ENCODE measurements at places on chromosomes 4 and X. TPM values are rescaled to one million over a fixed set of nuclear protein-coding genes. Genes with fewer than 3 reads are reported as not detected.

The NPY5R gene
- polyA plus RNA-seq, result not detected

The SYP gene
- 2.0 TPM for polyA plus RNA-seq

The HTN1 gene
- not detected for polyA plus RNA-seq

The RELL1 gene
- 11.1 TPM for polyA plus RNA-seq

DNA sequence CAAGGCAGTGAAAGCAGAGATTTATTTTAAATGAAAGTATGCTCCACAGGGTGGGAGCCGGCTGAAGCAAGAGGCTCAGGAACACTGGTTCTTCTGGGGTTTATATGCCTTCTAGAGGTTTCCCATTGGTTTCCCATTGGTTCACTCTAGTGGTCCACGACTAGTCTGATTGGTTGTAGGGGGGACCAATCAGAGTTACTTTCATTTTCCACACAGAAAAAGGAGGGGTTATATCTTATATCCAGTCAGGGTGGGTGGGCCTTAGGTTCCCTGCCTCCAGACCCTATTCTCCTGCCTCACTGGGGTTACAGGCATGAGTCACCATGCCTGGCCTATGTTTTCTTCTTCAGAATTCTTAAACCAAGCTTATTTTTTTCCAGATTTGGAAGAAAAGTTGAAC lies 101.6 kb downstream of the KLHL8 start:
- no peaks in the 10 kb centered on the region for H3K27me3 ChIP-seq
- no peak overlapping the region for H3K27ac ChIP-seq
- H3K4me1 ChIP-seq, result peaks cover 34% of the 10 kb centered on the region
- peaks cover 67% of the 10 kb centered on the region for H3K36me3 ChIP-seq

DNA sequence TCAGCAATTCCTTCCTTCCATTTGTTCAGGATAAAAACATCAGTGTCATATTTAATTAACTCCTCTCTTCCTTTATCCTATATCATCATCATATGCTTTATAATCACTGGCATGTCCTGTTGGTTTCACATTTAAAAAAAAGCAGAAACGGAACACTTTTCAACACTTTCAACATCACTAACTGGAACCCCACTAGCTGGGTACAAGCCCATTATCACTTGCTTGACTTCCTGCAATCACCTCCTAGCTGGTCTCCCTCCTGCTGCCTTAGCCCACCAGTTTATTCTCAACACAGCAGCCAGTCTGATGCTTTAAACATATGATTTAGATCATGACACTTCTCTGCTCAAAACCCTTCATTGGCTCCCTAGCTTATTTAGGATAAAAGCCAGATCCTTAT lies 116.4 kb upstream of the LSM6 start:
- no peak overlapping the region for H3K4me3 ChIP-seq
- H3K27ac ChIP-seq, result no peak overlapping the region
- no peaks in the 10 kb centered on the region for H3K36me3 ChIP-seq

The ETDB gene
- not detected for polyA plus RNA-seq

The TENM3 gene
- not detected for polyA plus RNA-seq

The FATE1 gene
- polyA plus RNA-seq, result not detected

GRCh38 chr4:148359769-148360168 lies 82.4 kb downstream of the NR3C2 start:
- H3K4me1 ChIP-seq, result no peaks in the 10 kb centered on the region
- H3K27ac ChIP-seq, result no peak overlapping the region
- H3K4me3 ChIP-seq, result no peak overlapping the region
- no peak for DNase-seq
- no peaks in the 10 kb centered on the region for H3K36me3 ChIP-seq

The AFF1 gene
- 15.5 TPM for polyA plus RNA-seq

GRCh38 chr4:138889216-138889615 lies 126.4 kb upstream of the NOCT start:
- no peaks in the 10 kb centered on the region for H3K4me1 ChIP-seq
- H3K36me3 ChIP-seq, result no peaks in the 10 kb centered on the region
- H3K4me3 ChIP-seq, result no peak overlapping the region

DNA sequence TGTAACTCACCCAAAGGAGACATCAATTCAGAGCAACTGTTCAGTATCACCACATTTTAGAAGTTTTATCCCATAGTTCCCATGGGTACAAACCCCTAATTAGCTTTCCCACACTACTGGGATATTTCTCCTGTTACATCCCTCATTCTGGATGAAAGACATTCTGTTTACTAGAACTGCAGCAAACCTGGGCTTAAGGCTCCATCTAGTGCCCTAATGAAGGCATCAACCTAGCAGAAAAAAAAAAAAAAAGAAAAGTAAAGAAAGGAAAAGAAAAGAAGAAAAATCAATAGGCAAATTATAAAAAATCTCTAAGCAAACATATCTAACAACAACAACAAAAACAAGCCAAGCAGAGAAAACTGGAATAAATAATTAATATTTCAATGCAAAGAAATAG lies 133.7 kb upstream of the CPXCR1 start:
- no peaks in the 10 kb centered on the region for H3K36me3 ChIP-seq
- H3K4me3 ChIP-seq, result no peak overlapping the region
- DNase-seq, result peak; percentile 56
- H3K27ac ChIP-seq, result peak overlapping the region; percentile 66
- H3K4me1 ChIP-seq, result peaks cover 12% of the 10 kb centered on the region

DNA sequence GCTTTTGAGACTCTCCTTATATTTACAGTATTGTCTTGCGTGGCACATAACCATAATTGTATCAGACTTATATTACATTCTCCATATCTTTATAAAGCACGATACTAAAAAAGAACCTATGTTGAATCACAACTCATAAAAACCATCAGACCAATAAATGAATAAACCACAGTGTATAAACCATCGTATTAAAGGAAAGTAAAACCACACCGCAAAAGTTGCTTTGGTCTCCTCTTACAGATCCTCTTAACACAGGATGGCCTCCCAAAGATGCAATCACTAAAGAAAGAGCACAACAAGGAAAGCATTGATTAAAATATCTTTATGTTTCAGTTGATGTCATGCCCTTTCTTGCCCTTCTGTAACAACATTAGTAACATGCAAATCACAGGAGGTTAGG lies 437.9 kb downstream of the AFF2 start:
- no peak overlapping the region for H3K27ac ChIP-seq
- H3K4me1 ChIP-seq, result no peaks in the 10 kb centered on the region
- H3K27me3 ChIP-seq, result no peaks in the 10 kb centered on the region
- H3K36me3 ChIP-seq, result no peaks in the 10 kb centered on the region
- DNase-seq, result no peak

DNA sequence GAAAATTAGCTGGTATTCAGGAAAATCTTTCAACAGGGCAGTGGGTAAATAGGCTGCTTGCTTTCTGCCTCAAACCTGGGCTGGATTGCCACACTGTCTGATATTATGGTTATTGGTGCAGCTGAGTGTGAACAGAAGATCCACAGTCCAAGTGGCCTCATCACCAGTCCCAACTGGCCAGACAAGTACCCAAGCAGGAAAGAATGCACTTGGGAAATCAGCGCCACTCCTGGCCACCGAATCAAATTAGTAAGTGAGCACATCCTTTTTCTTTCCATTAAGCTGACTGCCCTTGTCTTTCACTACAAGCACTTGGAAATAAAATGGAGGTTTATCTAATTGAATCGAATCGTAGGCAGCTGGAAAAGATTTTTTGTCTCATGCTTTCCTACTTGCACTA lies 204.7 kb downstream of the TLL1 start:
- H3K27me3 ChIP-seq, result no peaks in the 10 kb centered on the region
- H3K4me3 ChIP-seq, result no peak overlapping the region
- H3K27ac ChIP-seq, result no peak overlapping the region
- no peaks in the 10 kb centered on the region for H3K36me3 ChIP-seq

DNA sequence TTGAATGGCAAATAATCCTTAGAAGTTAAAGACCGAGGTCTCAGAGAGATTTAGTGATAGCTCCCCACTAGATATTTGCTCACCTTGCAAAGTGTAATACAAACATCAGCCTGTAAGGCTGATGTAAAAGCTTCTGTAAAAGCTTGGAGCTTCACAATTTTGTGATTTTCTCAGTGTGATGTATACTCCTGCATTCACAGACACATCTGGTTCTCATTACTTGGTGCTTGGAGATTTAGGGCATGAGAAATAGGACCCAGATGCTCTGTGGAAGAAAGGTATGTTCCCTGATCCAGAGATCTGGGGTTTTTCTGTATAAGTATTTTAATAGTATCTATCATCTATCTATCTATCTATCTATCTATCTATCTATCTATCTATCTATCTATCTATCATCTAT lies 1664.3 kb downstream of the C4orf33 start:
- no peaks in the 10 kb centered on the region for H3K36me3 ChIP-seq
- H3K4me1 ChIP-seq, result no peaks in the 10 kb centered on the region
- H3K27me3 ChIP-seq, result no peaks in the 10 kb centered on the region
- no peak for DNase-seq
- no peak overlapping the region for H3K4me3 ChIP-seq

DNA sequence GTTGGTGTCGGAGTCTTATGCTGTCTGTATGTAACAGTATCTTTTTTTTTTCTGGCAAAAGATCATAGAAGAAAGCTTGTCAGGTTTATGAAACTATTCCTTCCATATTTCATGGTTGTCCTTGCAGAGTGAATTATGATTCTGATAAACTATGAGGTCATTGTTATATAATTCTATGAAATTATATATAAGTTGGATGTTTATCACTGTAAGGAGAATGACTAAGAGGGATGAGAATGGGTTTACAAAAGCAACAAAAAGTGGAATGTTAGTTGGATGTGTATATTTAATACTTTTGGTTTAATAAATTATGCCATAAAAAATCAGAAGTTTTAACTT lies 43.1 kb downstream of the RAPGEF2 start:
- no peak overlapping the region for H3K4me3 ChIP-seq
- no peak for DNase-seq
- peaks cover 13% of the 10 kb centered on the region for H3K4me1 ChIP-seq

The CPLX1 gene
- polyA plus RNA-seq, result 0.57 TPM

GRCh38 chr4:107885865-107886264 lies 45.5 kb upstream of the CYP2U1 start:
- DNase-seq, result no peak
- no peaks in the 10 kb centered on the region for H3K27me3 ChIP-seq
- H3K4me1 ChIP-seq, result no peaks in the 10 kb centered on the region
- H3K36me3 ChIP-seq, result no peaks in the 10 kb centered on the region
- no peak overlapping the region for H3K4me3 ChIP-seq

DNA sequence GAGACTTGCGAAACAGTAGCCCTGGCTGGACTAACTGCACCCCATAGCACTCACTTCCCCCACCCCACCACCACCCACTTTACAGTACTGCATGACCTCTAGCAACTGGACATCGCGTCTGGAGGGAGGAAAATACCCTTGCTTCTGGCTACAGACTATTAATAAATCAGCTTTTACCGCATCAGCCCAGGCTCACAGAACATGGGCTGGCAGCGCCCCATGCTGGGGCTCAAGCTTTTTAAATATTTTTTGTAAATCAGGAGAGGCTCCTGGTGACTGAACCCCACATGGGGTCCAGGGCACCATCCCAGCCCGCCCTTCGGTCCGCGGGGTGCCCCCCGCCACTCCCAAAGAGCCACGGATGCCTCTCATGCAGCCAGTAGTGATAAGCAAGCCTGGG lies 2.7 kb downstream of the HS6ST2 start:
- DNase-seq, result no peak
- H3K36me3 ChIP-seq, result no peaks in the 10 kb centered on the region

- H3K4me1 ChIP-seq, result peaks cover 36% of the 10 kb centered on the region
- no peak overlapping the region for H3K27ac ChIP-seq
- no peaks in the 10 kb centered on the region for H3K36me3 ChIP-seq
- H3K4me3 ChIP-seq, result no peak overlapping the region
These were observed 9.8 kb upstream of the PDS5A start for GRCh38 chr4:39987485-39987884.

- H3K4me3 ChIP-seq, result no peak overlapping the region
- no peaks in the 10 kb centered on the region for H3K27me3 ChIP-seq
- peaks cover 6% of the 10 kb centered on the region for H3K36me3 ChIP-seq
- peak overlapping the region; percentile 18 for H3K27ac ChIP-seq
These were observed 11.9 kb downstream of the RPS6KA3 start for GRCh38 chrX:20254712-20255299.

The HOPX gene
- not detected for polyA plus RNA-seq

GRCh38 chrX:15929194-15929593 lies 74.6 kb upstream of the AP1S2 start:
- no peaks in the 10 kb centered on the region for H3K27me3 ChIP-seq
- DNase-seq, result no peak
- H3K36me3 ChIP-seq, result no peaks in the 10 kb centered on the region
- no peak overlapping the region for H3K4me3 ChIP-seq
- H3K27ac ChIP-seq, result no peak overlapping the region
- H3K4me1 ChIP-seq, result no peaks in the 10 kb centered on the region

DNA sequence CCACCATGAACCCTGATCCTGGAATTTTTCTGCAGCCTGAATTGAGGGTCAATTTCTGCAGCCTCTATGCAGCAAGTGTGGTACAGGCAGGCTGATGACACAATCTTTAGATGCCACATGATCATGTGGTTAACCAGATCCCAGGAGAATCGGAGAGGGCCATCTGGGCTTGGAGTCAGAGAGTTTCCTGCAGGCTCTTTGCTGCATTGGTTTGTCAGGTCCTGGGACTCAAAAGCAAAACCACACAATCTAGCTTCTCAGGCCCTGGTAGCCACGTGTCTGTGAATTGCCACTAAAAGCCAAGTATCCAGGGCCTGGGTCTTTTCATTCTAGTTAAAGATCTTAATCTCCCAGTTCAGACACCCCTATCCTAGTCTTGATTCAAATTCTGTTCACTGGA lies 464.5 kb downstream of the BCOR start:
- no peaks in the 10 kb centered on the region for H3K27me3 ChIP-seq
- no peaks in the 10 kb centered on the region for H3K4me1 ChIP-seq
- no peak overlapping the region for H3K4me3 ChIP-seq
- no peak for DNase-seq

Data from HepG2 (cell line).